ENCODE measurements at places on chromosomes 16 and 17. TPM values are rescaled to one million over a fixed set of nuclear protein-coding genes. Genes with fewer than 3 reads are reported as not detected.

DNA sequence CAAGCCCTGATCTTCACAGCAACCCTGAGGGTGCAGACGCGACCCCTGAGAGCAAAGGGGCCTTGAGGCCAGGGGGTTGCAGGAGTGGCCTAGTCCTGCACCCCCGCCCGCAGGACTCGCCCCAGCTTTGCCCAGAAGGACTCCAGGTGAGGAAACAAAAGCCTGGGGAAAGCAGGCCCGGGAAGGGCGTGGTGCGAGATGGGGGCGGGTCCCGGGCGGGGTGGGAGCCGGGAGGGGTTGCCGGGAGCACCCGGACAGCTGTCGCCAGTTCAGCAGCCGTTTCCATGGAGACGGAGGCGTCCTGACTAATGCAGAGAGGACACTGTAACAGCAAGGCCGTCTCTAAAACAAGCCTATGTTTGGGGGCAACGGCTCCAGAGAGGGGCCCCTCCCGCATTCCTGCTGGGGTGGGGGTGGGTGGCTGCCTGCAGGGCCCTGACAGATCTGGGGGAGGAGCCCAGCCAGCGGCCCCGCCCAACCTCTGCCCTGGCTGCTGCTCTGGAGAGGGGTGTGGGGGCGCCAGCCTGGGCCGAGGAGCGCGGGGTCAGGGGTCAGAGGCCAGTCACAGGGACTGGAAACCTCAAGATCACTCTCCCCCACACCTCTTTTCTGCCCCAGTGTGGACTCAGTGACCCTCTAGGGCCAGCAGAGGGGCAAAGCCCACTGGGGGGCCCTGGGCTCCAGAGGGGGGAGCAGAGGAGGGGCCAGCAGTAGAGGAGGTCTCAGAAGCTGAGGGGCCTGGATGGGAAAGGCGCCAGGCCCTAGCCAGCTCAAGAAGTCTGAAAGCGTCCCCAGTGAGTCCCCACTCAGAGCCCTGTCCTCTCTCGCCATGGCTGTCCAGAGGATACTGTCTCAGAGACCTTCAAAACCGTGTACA, 3.1 kb upstream of the TPPP3 start:
- DNase-seq: peak; percentile 36

DNA sequence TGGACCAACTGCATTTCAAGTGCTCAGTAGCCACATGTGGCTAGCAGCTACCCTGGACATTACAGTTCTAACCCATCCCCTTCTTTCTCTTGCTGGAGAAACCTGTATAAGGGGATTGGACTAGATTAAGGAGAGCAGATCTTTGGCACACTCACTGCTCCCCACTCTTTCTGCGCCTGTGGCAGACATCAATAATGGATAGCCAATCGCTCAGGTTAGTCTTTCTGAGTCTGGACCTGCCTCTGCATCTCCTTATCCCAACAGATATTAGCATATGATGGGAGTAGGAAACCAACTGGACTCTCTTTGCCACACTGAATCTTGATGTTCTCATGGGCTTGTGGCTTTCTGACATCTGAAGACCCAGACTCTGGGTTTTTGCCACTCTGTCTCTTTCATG, 81.7 kb downstream of the IRX5 start:
- no peak for DNase-seq

DNA sequence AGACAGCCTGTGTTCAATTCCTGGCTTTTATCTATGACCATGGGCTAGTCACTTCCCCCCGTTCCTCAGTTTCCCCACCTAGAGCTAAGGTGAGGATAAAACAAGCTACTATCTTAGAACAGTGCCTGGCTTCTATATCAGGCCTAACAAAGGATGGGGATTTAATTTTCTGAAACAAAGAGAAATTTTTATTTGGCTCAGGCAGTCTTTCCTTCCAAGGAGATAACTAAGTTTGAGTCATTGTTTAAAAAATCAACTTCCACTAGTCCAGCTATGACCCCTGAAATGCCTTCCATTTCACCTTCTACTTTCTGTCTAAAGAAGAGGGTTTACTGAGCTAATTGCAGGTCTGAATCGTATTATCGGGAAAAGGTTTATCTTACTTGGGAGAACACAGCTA, 99.0 kb downstream of the CMIP start:
- DNase-seq: no peak

GRCh38 chr16:17845031-17845430, 374.3 kb upstream of the XYLT1 start:
- no peak for DNase-seq

- DNase-seq: no peak
Measured at GRCh38 chr17:56023851-56024250, 129.4 kb upstream of the ANKFN1 start.

GRCh38 chr17:19348806-19349205, 13.7 kb downstream of the B9D1 start:
- DNase-seq: no peak

DNA sequence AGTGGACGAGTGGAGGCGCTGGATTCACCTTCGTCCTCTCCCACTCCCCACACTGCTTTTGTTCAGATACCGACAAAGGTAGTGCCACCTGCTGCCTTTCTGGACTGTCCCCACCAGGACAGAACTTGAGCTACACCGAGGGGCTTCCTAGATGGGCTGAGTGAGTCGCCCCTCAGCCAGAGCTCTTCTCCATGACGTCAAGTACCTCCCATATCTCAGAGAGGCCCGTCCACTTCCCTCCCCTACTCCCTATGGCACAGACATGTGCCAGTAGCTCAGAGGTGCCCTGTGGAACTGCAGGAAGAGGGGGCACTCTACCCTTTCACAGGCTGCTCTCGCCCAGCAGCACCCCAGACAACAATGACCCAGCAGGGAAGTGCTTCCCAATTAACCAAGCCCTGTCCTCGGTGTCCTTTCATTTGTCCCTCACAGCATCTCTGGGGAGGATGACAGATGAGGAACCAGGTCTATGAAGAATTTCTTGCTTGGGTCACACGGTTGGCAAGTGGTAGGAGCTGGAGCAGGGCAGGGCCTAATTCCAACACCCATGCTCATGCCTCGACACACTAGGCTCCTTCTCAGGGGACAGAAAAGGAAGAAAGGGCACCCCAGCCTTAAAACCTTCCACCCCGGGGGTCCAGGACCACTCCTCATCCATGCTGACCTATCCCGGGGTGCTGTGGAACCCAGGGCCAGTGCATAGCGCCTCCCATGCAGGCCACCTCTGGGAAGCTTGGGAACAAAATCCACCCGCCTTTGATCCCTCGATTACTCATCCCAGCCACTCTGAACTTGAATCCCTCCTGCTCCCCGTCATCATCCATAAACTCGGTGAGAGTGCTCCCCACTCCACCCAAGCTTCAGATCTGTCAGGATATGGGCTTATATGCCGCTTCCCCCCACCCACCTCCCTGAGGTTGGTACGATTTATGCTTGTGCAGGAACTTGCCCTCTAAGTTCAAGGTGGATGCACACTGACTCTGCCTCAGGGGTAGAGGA, 51.7 kb downstream of the WNT3 start:
- DNase-seq: no peak

DNA sequence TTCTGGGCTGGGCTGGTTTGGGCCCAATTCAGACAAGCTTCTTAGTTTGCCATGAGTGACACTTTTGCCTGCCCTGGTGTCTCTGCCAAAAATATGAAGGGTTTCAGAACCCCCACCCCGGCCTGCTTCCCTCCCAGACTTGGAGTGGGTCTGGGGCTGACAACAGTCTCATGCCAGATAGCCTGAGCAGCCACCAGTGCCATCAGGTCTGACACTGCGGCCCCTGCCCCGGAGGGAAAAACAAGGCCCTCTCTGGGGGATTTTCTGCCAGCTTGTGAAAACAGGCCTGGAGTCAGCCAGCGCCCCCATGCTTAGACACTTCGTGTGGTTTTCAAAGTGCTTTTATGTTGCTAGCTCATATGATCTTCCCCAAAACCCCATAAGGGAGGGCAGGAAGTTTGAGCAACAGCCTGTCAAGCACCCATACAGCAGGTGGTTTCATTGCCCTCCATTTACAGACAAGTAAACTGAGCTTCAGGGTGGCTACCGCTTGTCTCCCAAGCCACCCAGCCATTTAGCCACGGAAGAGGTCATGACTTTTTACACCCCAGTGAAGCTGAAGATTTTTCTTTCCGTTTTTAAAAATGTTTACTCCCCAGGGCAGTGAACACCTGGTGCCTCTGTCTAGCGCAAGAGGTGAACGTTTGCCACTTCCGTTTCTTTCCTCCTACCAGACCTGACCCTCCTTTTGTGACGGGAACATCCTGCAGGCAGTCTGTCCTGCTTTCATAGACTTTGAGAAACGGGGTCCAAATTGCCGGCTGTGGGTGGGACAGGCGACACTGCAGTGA, 300.6 kb downstream of the SEC14L1 start:
- no peak for DNase-seq

DNA sequence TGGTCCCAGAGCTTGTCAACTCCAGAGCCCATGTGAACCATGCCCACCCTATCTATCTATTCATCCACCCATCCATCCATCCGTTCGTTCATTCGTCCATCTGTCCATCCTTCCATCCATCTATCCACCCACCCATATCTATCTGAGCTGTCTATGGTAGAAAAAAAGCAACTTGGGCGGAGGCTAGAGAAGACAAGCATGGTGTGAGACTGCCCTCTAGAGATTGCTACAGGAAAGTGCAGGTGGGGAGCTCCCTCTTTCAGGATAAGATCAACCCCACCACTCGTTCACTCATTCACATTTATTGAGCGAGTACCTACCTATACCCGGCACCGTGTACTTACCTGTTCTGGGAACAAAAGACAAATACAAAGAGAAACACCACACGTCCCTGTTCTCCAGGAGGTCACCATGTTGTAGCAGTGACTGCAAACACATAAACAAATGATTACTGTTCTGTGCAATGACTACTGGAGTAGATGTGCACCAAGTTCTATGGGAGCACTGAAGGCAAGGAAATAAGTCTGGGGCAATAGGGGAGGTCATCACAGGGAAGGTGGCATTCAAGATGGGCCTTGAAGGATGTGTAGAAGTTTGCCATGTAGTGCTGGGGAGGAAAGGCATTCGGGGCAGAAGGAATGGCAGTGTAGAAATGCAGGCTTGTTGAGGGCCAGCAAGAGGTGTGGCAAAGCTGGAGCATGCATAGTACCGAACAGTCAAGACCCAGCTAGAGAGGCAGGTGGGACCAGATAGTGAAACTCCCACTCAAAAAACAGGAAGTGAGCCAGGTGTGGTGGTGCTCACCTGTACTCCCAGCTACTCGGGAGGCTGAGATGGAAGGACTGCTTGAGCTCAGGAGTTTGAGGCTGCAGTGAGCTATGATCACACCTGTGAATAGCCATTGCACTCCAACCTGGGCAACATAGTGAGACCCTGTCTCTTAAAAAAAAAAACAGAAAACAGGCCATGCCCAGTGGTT, 13.4 kb upstream of the ATP5MC1 start:
- DNase-seq: peak; percentile 70

DNA sequence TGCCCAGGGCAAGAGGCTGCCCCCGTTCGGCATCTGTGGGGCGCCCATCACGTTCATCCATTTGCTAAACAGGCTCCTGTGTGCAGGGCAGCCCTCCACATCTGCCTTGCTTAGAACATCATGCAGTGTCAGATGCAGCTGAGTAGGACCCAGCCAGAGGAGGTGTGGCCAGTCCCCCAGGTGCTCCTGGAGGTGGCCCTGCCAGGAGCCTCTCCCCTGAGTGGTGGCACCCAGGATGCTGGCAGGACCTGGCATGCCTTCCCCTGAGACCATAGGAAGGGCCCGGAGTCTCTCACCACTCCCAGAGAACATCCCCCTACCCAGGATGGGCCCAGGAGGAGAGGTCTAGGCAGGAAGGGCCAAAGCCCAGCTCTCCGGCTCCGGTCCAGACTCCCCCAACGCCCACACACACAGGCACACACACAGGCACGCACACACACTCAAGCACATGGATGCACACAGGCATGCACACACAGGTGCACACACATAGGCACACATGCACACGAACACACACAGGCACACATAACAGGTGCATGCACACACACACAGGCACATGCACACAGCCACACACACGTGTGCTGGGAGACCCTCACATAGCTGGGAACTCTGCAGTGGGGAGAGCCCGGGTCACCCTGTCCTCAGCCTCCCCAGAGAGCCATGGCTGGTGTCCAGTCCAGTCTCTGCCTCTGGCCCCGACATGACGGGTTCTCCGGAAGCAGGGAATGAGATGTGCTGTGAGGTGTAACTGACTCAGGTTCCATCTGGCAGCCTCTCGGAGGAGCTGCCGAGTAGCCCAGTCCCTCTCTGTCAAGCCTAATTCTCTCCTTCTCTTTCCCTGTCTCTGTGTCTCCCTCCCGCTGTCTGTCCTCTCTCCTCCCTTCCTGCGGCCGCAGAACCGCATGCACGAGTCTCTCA, 74.6 kb downstream of the AMFR start:
- DNase-seq: no peak

DNA sequence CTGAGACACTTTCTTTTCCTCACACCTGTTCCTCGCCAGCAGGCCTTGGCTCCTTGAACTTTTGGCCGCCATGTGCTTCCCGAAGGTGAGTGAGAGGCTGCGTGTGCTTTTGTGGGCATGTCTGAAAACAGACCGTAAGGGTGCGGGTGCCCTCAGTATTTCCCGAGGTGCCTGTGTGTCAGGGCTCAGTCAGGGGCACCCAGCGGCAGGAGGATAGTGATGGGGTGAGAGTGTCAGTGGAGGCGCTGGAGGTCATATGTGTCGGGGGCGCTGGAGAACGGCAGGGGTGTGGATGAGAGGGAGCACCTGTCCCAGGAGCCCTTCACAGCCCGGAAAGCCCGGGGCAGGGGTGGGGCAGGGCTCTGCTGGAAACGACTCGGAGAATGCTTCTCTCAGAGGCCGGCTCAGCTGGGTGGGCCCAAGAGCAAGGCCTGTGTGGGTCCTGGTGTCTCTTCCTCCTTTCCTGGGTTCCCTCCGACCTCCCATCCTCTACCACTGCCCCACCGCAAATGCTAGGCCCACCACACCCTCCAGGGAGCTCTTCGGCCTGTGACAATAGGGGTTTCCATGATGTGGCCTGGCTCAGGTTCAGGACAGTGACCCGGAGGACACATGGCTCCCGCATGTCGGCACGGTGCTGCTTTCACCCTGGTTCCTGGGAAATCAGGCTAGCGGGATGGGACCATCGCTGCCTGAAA, 451 bp downstream of the IL32 start:
- DNase-seq: no peak

GRCh38 chr17:42309986-42310786, 21.9 kb downstream of the STAT5A start:
- DNase-seq: no peak

GRCh38 chr16:53612003-53612402, 91.7 kb downstream of the RPGRIP1L start:
- no peak for DNase-seq

- no peak for DNase-seq
Measured at GRCh38 chr16:86096850-86097249, 197.9 kb downstream of the IRF8 start.

The ACSM3 gene
- 1.6 TPM for total RNA-seq

The SPNS1 gene
- 51.2 TPM for total RNA-seq

The PLA2G15 gene
- 7.5 TPM for total RNA-seq

The SLC52A1 gene
- 0.12 TPM for total RNA-seq

The GAS7 gene
- 2.5 TPM for total RNA-seq

The KIF18B gene
- 12.7 TPM for total RNA-seq

The ST6GALNAC1 gene
- total RNA-seq: not detected

Measured in NCI-H460 (cell line).